CD4-positive, alpha-beta T cell (primary cell): ENCODE measurements at places on chromosomes 6 and 20. TPM values are rescaled to one million over a fixed set of nuclear protein-coding genes. Genes with fewer than 3 reads are reported as not detected.

ADGRF1 gene
- not detected for total RNA-seq

GABBR1 gene
- 78.4 TPM for total RNA-seq

NRSN2 gene
- total RNA-seq = 0.69 TPM

UQCC2 gene
- 9.3 TPM for total RNA-seq
